ENCODE measurements at places on chromosomes 3 and 15.
A peak's percentile ranks its signal among the peaks of the same experiment; 100 is the strongest.

GRCh38 chr15:48423896-48424475 lies 92.8 kb downstream of the DUT start:
- DNase-seq, result no peak

DNA sequence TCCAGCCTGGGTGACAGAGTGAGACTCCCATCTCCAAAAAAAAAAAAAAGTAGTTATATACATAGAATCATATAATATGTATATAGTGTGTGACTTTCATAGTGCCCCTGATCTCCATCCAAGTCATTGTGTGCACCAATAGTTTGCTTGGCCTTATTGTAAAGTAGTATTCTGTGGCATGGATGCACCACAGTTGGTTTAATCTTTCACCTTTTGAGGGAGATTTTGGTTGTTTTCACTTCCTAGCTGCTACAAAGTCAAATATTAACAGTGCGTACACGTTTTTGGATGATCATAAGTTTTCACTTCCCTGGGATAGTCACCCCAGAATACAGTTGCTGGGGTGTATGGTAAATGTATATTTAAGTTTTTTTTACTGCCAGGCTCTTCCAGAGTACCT lies 162.8 kb downstream of the PTPRG start:
- no peak for DNase-seq

GRCh38 chr15:49987198-49987785 lies 131.7 kb downstream of the ATP8B4 start:
- DNase-seq, result no peak

DNA sequence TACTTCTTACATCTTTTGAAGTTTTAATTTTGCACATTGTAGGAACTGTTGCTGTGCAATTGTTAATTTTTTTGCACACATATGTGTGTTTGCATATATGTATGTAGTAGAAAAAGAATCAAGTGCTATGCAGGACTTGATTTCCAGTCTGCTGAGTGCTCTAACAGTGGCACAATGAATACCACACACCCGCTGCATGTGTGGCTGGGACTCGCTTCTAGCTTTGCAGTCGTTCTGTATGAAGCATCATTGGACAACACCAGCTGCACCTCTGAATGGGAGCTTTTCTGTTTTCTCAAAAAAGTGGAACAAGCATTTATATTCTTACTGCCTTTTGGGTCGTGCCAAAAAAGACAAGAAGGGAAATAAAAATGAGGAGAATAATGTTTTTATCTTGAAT lies 564.7 kb downstream of the FOXP1 start:
- no peak for DNase-seq

GRCh38 chr3:39086144-39086543 lies 21.3 kb downstream of the GORASP1 start:
- DNase-seq, result no peak

DNA sequence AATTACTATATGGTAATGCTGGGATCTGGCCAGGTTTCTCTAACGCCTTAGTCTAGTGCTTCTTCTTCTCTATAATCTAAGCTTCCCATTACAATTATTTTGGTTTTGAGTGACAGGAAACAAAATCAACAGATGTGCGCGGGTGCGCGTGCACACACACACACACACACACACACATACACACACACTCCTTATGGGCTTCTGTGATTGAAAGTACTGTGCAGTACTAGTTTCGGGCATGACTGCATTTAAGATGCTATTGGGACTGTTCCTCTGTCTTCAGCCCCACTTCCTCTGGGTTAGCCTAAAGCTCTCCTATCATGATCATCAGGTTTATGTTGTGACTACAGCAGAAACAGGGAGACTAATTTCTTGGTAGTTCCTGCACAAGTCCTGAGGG lies 32.2 kb downstream of the EPHB1 start:
- DNase-seq, result no peak

DNA sequence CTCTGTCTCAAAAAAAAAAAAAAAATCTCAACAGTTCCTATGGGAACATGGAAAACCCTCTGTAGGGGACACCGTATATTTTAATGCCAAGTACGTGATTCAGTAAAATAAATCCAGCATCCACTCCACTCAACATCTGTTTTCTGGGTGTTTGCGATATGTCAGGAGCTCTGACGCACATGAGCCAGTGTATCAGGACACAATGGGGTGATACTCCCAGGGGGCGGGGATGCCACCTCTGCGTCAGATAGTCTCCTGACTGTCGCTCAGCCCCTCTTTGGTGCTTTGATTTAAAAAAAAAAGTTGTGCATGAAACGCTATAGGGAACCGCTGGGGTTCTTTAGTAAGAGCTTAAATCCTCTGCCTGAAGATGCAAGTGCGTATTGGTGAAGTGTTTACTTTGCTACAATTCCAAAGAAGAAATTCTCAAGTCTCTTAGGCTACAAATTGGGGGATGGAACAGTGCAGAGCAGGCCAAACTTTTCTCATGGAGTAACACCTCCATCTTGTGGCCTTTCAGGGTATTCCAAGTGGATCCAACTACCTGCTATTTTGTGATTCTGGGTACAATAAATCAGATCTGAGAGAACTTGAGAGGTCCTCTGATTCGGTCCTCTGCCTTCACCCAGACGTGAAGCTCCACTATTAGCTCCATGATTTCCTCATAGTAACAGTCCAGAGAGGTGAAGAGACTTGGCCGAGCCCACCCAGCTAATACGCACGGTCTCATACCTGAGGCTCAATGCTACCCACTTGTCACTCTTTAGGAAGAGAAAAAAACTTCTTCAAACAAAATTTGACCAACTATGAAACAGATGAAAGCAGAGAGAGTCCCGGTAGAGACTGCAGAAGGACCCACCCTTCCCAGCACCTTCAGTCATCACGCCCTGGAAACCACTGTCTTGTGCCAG lies 9.3 kb upstream of the NR2E3 start:
- DNase-seq, result peak; percentile 18

GRCh38 chr15:41923401-41923997 lies 29.6 kb upstream of the SPTBN5 start:
- DNase-seq, result no peak

DNA sequence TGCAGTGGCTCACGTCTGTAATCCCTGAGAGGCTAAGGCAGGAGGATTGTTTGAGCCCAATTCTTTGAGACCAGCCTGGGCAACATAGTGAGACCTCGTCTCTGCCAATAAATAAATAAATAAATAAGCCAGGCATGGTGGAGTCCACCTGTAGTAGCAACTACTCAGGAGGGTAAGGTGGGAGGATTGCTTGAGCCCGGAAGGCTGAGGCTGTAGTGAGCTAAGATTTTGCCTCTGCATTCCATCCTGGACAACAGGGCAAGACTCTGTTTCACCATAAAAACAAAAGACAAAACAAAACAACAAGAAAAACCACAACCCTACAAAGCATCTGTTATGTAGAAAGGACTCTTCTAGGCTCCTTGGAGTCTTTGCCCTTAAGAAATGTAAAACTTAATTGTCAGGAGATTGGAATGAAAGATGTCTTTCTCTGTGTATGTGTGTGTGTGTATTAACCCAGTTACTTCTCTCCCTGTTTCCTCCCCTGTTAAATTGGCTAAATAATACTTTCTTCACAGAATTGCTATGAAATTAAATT lies 9.5 kb downstream of the NECTIN3 start:
- no peak for DNase-seq

- no peak for DNase-seq
Measured at GRCh38 chr3:29731050-29731449, 450.2 kb downstream of the RBMS3 start.
